ENCODE measurements at places on chromosomes 12 and 14.

GRCh38 chr12:130288691-130289090, 49.0 kb upstream of the PIWIL1 start:
- no peak for DNase-seq

DNA sequence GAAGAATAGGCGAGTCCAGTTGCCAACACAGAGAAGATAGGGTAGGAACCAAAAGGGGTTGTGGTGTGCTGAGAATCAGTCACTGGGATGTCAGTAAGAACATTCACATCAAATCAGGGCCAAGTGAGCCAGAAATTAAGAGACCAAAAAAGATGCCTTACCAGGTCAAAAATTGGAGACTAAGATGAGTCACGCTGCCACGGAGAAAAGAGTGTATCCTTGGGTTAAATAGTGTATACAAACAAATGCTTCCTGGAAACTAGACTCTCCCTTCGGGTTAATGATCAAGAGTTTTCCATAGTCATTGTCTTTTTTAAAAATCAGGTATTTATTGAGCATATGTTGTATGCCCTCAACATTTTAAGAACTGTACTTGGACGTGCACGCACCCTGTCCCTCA, 45.2 kb upstream of the BAZ1A start:
- no peak for DNase-seq

GRCh38 chr14:51653775-51654532, 2.2 kb downstream of the FRMD6 start:
- no peak for DNase-seq

GRCh38 chr12:52832451-52832850, 1.7 kb downstream of the KRT79 start:
- DNase-seq = no peak

DNA sequence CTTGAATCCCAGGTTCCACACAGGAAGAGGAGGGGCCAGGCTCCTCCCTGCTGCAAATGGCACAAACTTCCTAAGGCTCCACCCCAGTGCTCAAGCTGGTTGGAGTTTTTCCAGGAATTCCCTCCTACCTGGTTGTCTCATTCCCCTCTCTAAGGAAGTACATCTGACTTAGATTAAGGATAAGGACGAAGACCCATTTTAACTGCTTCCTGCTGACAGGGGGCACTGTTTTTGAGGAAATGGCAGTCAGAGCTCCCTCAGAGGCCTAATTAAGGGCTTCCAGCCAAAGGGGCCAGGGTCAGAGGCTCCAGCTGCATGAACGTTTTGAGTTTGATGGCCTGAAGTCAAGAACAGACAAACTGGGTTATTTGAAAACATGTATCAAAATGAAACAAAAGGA, 1084.7 kb downstream of the SLC6A15 start:
- DNase-seq = no peak

- no peak for DNase-seq
Observed at GRCh38 chr14:96040828-96041371, 1.7 kb downstream of the C14orf132 start.

GRCh38 chr12:104347374-104348075, 44.0 kb downstream of the EID3 start:
- no peak for DNase-seq

- DNase-seq = no peak
Observed at GRCh38 chr14:77084985-77085384, 13.1 kb upstream of the CIPC start.

- DNase-seq = no peak
Observed at GRCh38 chr12:110067531-110067930, 19.2 kb upstream of the C12orf76 start.

DNA sequence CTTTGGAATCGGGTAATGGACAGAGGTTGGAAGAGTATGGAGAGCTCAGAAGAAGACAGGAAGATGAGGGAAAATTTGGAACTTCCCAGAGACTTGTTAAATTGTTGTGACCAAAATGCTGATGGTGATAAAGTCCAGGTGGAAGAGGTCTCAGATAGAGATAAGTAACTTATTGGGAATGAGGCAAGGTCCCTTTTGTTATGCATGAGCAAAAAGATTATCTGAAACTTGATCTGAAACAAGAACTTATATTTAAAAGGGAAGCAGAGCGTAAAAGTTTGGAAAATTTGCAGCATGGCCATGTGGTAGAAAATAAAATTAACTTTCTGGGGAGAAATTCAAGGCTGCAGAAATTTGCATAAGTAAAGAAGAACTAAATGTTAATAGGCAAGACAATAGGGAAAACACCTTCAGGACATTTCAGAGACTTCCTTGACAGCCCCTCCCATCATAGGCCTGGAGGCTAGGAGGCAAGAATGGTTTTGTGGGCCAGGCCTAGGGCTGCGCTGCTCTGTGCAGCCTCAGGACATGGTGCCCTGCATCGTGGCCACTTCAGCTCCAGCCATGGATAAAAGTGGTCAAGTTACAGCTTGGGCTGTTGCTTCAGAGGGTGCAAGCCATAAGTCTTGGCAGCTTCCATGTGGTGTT, 425.7 kb upstream of the PRICKLE1 start:
- no peak for DNase-seq

DNA sequence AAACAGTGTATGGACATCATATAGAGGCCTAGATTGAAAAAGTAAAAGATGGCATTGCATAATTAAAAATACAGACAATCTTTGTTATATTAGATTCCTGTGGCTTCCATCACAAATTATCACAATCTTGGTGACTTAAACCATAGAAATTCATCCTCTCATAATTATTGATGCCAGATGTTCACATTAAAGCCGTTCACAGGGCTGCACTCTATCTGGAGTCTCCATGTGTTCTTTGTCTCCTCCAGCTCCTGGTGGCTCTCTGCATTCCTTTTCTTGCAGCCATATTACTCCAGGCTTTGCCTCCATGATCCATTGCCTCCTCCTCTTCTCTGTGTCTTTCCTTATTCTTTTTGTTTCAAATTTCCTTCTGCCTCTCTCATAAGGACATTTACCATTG, 875.7 kb upstream of the USP15 start:
- DNase-seq = no peak

DNA sequence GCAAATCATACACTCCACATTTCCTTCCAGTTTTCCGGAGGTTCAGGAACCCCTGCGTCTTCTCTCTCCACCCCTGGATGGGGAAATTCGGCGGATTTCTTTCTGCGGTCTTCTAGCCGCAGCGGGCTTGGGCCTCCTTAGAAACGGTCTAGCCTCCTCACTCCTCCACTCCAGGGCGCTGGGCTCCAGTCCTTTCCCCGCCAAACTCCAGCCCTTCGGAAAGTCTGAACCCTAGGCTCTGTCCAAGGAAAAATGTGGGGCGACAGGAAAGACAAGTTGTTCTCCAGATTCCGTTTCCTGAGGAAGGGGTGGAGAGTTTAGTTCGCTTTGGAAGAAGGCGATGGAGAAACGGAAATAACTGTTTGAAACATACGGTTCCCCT, 1.4 kb upstream of the HOXC10 start:
- no peak for DNase-seq

DNA sequence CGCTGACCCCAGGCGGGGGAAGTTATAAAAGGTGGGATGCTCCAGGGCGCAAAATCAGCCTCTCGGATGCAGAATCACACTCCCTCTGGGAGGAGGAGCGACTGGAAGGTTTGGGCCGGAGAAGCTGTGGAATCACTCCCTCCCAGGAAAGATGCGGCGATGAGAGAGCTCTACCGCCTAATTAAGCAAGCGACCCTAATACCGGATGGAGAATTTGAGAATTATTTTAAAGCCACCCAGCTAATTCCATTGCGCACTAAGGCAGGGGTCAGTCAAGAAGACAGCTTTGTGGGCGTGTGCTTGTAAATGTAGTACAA, 1.9 kb downstream of the COL2A1 start:
- no peak for DNase-seq
